ENCODE measurements at places on chromosomes 11 and 22.

GRCh38 chr11:93614173-93614722 lies 47.2 kb upstream of the CEP295 start:
- no peak for DNase-seq

GRCh38 chr11:119666061-119666460 lies 62.9 kb downstream of the NECTIN1 start:
- DNase-seq = no peak

GRCh38 chr11:134714021-134714656 lies 302.1 kb upstream of the B3GAT1 start:
- no peak for DNase-seq

GRCh38 chr22:31284281-31285155 lies 7.8 kb downstream of the PIK3IP1 start:
- no peak for DNase-seq

DNA sequence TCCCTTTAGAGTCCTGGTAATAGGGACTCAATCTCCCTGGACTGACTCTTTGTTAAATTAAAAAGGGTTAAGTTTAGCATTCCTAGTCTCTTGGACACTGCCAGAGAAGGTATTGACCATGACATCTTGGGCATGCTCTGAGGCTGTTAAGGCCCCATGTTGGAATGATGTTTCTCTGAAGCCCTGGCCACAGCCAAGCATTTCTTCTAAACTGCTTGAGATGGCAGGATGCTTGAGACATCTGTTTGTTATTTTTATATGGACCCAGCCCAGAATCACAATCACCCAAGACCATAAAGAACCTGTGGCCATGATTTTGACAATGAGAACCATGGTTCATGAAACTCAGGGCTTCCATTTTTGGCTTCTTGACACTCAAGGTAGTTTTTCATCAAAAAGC lies 5.5 kb upstream of the ANKK1 start:
- DNase-seq = no peak

GRCh38 chr22:47247579-47248240 lies 485.3 kb downstream of the TBC1D22A start:
- no peak for DNase-seq

DNA sequence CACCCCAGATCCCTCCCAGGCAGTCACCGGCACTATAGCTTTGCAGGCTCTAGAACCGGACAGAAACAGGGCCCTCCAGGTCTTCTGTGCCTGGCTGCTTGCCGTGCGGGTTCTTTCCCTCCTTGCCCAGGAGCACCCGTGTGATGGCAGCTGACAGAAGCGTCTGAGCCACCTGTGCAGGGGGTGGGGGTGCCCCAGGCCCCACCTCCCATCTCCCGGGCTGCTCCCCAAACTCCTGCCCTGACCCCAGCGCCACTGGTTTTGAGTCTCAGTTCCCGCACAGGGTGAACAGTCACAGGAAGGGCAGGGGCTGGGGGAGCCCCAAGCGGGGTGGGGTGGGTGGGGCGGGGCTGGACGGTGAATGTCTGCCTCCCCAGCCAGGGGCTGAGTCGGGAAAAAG lies 13.2 kb upstream of the PHLDA2 start:
- no peak for DNase-seq

GRCh38 chr22:45970705-45971407 lies 6.1 kb downstream of the WNT7B start:
- no peak for DNase-seq

DNA sequence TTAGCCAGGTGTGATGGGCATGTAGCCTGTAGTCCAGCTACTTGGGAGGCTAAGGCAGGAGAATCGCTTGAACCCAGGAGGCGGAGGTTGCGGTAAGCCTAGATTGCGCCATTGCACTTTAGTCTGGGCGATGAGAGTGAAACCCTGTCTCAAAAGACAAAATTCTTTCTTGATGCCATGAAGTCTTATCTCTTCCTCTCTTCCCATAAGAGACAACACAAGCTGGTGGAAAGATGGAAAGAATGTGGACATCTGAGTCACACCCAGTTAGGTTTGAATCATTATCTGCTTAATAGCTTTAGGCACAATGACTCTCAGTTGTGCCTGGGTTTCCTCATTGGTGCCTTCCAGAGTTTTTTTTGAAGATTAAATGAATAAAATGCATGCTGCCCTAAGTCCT lies 35.3 kb downstream of the KREMEN1 start:
- DNase-seq = peak; percentile 75

GRCh38 chr11:112004389-112004788 lies 20.8 kb upstream of the DLAT start:
- DNase-seq = peak; percentile 11

- no peak for DNase-seq
Observed at GRCh38 chr11:11641581-11641980, 19.8 kb upstream of the GALNT18 start.

DNA sequence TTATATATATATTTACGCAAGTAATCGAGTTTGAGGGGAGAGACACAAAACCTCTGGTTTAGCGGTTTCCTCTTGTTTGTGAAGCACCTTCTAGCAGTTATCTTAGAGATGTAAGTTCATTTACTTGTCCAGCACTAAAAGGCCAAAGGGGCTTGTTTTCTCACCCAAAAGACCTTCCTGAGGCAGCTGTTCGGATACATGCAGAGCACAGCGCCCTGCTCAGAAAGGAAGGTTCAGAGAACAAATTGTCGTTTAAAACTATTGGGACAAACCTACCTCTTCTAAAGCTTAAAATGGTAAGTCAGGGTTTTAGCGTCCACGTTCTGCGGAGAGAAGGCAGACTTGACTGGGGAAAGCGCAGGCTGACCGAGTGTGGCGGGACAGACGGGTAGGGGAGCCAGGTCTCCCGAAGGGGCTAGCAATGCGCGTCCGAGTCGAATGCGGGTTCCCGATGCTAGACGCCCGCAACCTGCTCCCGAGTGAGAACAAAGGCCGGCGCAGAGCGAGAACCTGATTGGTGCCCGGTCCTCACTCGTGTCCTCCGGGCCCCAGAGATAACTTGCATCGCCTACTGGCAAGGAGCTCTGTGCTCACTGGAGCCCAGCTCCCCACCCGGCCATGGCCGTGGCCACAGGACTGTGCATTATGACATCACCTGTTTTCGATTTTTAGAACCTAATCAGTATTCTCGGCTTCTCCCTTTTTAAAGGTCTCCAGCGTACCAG lies 1.0 kb upstream of the SESN3 start:
- DNase-seq = no peak

DNA sequence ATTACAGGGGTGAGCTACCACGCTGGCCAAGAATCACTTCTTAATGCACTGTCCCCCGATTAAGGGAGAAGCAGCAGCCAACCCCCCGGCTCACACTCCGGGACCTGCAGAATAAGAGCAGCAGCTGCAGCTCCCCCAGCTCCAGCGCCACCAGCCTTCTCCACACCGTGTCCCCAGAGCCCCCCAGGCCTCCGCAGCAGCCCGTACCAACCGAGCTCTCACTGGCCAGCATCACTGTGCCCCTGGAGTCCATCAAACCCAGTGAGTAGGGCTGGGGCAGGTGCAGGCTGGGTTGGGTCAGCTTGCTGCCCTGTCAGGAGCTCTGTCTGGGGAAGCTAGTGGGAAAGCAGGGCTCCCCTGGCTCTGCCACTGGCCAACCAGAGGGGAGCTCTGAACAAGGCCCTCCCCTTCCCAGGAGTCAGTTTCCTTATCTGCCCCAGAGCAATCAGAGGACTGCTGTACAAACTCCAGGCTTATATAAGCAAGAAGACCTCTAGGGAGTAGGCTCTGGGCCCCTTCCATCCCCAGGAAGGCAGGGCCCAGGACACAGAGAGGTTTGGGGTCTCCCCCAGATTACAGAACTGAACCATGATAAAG lies 8.5 kb upstream of the SH3BP1 start:
- peak; percentile 27 for DNase-seq

DNA sequence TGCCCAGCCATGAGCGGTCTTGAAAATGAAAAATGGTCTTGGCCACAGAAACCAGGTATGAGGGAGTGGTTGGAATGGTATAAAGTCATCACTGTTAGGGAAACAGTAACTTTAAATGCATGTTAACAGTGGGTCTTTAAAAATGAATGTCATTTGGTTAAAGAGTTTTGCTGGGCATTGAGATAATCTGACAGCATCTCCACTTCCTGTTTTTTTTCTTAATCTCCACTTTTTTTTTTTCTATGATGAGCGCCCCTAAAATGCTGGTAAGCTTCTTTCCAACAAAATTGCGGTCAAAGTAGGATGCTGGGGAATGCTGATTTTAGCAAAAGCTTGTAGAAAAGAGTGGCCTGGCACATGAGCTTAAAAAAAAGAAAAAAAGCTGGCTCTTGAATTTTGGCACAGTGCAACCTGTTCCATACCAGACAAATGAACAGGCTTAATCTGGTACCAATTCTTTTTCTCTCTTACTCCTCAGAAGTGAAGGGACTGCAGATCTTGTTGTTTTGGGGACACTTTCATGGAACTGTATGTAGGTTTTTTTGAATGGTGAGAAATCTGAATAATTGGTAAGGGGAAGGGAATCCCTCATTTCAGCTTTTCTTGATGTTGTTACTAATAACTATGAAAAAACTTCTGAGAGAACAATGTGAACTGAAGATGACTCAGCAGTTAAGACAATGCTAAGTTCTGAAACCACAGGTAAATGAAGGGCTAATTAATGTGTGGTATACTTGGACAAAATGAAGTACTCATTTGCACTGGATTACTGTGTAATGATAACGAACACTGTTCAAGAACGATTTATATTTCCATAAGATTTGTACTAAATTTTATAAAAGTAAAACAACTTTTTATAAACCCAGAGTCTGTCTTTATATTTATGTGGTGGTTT lies 3.1 kb upstream of the ARHGEF12 start:
- DNase-seq = no peak

GRCh38 chr22:38873469-38874411 lies 1.7 kb upstream of the CBX6 start:
- DNase-seq = no peak

GRCh38 chr22:47569389-47570299 lies 807.2 kb downstream of the TBC1D22A start:
- no peak for DNase-seq

DNA sequence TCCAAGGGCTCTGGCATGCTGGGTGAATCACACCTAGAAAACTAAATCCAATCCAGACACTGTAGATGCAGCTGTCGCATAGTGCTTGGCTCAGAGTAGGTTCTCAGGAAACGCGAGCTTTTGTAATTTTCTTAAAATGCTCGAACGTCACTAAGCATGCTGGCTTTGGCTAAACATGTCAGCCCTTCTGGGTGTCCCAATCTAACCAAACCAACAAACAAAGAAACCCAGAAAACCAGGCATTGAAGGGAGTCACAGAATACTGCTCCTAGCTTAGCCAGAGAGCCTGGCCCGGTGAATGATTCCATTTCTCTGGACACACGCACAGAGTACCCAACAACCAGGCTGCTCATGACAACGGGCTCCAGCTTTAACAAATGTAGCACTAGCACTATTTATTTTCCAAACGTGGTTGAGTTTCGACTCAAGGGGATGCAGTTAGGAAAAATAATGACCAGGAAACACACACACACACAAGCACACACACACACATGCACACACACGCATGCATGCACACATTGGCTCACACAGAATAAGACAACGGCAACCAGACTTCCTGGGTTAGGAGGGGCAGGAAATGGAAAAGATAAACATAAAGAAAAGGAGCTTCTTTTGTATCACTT lies 492.6 kb downstream of the MIAT start:
- no peak for DNase-seq

DNA sequence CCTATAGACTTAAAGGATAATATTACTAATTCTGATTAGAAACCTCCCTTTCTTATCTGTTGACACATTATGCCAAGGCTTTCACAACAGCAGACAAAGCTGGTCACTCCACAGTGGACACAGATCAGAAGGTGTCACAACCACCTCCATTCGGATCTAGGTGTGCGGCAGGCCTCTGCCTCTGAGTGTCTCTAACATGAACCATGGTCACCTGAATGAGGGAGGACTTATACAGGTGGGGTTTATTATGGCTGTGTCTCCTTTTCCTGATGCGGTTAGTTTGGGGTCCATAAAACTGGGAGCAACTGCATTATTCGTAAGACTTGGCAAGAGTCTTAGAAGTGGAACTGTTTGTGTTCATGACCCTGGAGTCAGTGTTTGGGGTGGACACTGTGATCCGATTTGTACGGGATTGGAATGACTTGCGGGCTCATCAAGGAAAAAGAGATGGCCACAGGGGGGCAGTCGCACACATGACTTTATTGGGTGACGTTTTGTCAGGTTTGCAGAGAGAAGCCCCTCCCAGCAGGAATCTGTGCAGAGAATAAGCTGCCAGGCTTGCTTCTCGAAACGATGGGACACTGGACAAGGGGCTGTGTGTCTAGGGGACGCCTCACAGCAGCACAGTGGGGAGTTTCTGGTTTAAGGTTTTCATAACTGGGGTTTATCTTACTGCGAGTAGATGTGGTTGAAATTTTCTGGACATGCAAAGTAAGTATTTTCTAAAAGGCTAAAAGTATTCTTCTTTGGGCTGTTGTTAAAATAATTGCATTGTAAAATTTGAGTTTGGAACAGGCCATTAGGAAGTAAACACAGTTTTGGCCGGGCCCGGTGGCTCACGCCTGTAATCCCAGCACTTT lies 90.6 kb downstream of the GAB4 start:
- DNase-seq = no peak

- no peak for DNase-seq
Observed at GRCh38 chr22:23263651-23264555, 83.6 kb downstream of the BCR start.

GRCh38 chr22:48429446-48430020 lies 1398.1 kb downstream of the BRD1 start:
- no peak for DNase-seq

- no peak for DNase-seq
Observed at GRCh38 chr11:95727620-95728019, 62.0 kb downstream of the FAM76B start.

DNA sequence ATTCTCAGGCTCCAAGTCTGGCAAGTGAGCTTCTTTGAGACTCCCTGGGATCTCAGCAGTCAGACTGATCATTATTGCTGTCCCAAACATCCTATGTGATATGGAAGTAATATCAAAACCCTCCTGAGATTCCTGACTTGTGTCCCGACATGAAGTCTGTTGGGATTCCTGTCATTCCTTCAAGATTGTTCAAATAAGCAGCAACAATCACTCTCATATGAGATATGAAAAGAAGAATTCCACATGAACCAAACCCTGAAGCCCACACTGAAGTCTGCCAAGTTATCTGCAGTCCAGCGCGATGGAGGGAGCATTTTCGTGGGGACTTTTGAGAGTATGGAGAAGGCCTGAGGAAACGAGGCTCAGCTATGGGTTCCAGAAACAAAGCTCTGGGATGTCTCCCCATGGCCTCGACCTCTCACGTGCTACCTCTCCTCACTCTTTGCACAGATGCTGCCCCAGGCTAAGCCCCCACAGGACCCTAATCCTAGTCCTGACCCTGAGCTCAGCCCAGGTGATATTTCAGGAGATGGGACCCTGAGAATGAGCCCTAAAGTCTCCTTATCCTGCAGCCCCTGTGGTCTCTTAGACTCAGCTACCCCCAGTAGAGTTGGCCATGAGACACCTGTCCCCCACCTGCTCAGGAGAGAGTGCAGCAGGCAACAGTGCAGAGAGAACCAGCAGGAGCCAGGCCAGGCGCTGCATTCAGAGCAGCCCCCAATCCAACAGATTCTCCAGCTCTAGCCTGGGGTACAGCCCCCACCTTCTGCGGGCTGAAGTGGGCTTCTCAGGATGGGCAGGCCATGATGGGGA lies 100.2 kb downstream of the GGTLC2 start:
- no peak for DNase-seq

GRCh38 chr11:58926251-58926650 lies 13.0 kb upstream of the GLYATL1 start:
- DNase-seq = no peak

GRCh38 chr11:121309688-121310087 lies 17.1 kb downstream of the SC5D start:
- no peak for DNase-seq
